ENCODE measurements at places on chromosomes 12 and 14.

GRCh38 chr12:65859519-65859918 lies 35.2 kb downstream of the HMGA2 start:
- DNase-seq = no peak

DNA sequence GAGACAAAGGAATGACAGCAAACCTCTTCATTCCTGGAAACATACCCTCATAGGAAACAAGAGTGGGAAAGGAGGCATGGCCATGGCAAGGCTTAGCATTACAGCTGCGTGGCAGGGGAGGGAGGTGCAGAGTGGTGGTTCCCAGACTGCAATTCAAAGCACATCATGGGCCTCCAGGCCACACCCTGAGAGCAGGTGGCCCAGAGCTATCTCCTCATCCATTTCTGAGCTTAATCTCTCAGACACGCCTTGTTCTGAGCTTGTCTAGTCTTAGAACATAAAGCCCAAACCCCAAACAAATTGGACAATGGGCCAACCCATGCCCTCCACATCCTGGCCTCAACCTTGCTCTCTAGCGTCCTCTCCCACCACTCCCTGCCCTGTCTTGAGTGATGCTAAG lies 5.9 kb upstream of the KRT3 start:
- DNase-seq = no peak

- DNase-seq = no peak
Measured at GRCh38 chr14:58826845-58827686, 189.3 kb downstream of the DACT1 start.

GRCh38 chr12:75690296-75690955 lies 179.0 kb upstream of the KRR1 start:
- no peak for DNase-seq

Data from SHP77 treated with DMSO at 0.1 percent for 48 hours (cell line).